ENCODE measurements at places on chromosomes 1 and 21.

DNA sequence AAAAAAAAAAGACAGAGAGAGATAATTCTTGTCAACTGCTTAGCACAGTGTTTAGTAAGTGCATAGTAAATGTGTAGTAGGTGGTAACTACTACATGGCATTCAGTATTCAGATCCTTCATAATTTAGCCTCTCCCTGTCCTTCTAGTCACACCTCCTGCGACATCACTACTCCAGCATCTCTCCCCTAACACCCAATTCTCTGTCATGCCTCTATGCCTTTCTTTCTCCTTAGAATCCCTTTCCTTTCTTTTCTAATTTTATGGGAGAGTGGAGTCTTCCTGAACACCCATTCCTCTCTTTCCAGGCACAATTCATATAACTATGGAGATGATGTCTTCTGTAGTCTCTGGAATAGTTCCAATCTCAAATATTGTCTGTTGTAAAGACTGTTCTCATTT, 3.9 kb upstream of the VPS72 start:
- DNase-seq: no peak

GRCh38 chr21:33339135-33339534, 14.4 kb downstream of the IFNAR1 start:
- DNase-seq: no peak

GRCh38 chr1:216015116-216015515, 408.1 kb downstream of the USH2A start:
- DNase-seq: no peak

GRCh38 chr21:31732597-31733550, 956 bp upstream of the SCAF4 start:
- DNase-seq: no peak

- DNase-seq: no peak
These were observed 27.8 kb downstream of the NTPCR start for GRCh38 chr1:232978091-232978634.

DNA sequence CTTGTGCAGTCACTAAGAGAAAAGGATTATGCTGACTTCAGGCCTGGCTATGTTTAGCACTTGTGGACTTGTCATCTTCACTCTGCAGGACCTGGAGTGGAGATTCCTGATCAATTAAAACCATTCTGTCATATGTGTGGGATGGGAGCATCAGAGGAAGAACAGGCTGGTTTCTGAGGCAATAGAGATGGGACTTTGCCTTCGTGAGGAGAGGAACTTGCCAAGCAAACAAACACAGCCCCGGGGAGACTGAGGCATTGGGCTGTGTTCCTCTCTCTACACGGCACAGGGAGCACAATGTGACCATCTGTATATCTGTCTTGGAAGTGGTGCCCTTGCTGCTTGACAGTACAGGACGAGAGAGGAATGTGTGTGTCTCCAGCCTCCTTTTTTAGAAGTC, 23.1 kb downstream of the VASH2 start:
- no peak for DNase-seq

- no peak for DNase-seq
These were observed 117.2 kb downstream of the CNIH3 start for GRCh38 chr1:224733027-224733911.
